ENCODE measurements at places on chromosomes 1 and 21.

GRCh38 chr1:194044892-194045291 lies 858.5 kb upstream of the B3GALT2 start:
- no peak for DNase-seq

GRCh38 chr1:110477967-110478640 lies 27.2 kb downstream of the PROK1 start:
- DNase-seq = no peak

DNA sequence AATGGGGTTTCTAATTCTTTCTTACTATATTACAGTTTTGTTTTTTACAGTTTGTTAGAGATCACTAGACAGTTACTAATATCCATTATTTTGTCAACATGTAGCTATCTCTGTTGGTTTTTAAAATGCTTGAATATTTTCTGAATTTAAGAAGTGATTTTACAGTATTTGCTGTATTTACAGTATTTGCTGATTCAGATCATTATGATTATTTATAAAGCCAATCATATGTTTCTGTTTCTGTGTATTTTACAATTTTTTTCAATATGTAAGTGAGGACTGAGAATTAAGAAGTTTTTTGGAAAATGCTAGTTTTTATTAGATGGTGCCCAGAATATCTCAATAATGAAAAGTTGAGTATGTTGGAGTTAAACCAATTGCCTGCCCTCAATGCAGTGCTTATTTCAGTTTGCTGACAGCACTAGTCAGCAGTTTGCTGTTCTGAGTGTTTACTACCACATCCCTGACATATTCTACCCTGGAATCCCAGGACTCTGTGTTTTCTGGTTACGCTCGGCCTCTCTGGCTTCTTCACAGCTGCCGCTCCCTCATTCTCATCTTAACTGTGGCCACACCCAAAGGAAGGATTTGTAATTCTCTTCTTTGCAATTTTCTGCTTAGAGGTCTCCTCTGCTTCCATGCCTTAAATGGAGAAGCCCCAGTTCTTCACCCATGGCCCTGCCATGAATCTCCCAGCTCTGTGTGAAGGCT lies 68.0 kb upstream of the BACH1 start:
- no peak for DNase-seq

DNA sequence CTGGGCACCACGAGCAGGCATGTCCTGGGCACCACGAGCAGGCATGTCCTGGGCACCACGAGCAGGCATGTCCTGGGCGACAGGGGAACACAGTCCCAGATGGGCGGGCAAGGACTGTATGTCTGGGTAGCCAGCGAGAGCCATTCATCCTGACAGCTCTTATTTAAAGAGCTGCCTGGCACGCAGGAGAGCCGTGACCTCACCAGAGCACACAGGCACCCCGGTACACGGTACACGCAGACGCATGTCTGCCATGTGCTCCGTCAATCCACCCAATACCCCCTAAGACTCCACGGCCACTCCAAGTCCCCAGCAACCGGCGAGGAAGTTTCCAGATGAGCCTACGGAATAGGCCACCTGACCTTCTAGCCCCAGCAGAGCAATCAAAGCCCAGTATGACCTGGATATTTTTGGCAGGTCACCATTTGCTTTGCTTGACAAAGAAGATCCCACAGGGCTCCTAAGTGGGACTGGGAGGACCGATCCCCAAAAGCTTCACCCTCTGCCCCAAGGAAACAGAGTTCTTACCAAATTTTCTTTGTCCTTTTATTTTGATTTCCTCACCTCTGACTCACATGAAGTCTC lies 51.7 kb downstream of the CASZ1 start:
- no peak for DNase-seq

- no peak for DNase-seq
Observed at GRCh38 chr21:42160111-42160721, 58.7 kb upstream of the ABCG1 start.
